ENCODE measurements at places on chromosomes 5 and 9.

DNA sequence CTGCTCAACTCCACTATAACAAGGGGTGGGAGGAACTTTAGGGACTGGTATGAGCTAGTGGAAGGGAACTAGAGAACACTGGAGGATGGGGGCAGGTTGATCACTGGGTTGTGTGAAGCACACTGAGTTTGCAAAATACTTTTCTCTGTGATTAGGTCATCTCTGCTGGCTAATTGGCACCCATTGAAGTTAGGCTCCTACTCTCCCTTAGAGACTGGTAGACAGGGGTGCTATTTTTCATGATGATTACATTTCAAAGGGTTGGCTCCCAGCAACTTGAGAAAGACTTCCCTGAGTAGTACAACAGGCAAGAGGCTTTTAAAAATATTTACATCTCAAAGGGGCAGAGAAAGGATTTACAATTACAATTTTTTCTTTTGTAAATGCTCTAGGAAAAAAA lies 50.4 kb upstream of the MTAP start:
- no peak for DNase-seq

DNA sequence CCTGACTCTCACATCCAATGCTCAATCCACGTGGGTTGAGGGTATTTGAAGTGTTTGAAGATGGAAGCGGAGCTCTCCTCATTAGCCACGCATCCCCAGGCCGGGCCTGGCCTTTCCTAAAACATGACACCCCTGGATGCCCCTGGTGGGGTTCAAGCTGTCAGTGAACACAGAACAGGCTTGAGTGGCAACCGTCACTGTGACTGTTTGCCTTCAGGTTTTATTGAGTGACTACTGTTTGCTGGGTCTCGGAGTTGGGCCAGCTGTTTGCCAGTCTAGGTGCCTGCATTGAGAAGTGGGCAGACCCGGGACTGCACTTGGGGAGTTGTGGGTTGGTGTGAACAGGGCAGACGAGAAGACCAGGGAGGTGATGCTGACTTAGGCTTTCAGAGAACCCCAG lies 7.8 kb upstream of the OLFM1 start:
- DNase-seq: no peak

- no peak for DNase-seq
Measured at GRCh38 chr9:85425153-85425611, 316.6 kb downstream of the AGTPBP1 start.

- DNase-seq: no peak
Measured at GRCh38 chr5:79349047-79349446, 113.1 kb downstream of the JMY start.

Measured in activated CD4-positive, alpha-beta T cell treated with anti-CD3 and anti-CD28 coated beads, Interleukin-2, amount 50 U/mL, for 24 hours (primary cell).